ENCODE measurements at places on chromosomes 6 and 20.

- no peak for DNase-seq
Measured at GRCh38 chr20:4866429-4866828, 134.9 kb downstream of the SLC23A2 start.

DNA sequence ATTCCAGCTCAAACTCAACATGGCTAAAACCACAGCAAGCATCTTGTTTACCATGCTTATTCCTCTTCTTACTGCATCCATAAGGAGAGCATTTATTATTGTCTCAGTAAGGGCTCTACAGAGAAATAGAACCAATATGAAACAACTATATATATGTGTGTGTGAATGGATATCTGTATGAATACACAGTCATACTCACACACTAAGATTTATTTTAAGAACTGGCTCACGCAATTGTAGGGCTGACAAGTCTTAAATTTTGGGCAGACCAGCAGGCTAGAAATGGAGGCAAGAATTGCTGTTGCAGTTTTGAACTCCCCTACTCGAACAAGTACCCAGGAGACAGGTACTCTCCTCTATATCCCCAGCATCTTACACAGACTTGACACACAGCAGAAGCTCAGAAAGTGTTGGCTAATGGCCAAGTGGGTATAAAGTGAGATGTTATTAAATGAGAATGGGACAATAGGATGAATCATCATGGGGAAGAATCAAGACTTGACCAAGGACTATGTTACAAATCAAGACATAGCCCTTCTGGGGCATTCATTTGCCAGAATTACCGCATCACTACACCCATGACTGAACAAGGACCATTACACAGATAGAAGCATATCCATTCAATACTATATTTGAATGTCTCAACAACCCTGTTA lies 13.0 kb downstream of the ZHX3 start:
- DNase-seq = no peak

- no peak for DNase-seq
Measured at GRCh38 chr6:44230034-44230675, 6.8 kb downstream of the SLC29A1 start.

DNA sequence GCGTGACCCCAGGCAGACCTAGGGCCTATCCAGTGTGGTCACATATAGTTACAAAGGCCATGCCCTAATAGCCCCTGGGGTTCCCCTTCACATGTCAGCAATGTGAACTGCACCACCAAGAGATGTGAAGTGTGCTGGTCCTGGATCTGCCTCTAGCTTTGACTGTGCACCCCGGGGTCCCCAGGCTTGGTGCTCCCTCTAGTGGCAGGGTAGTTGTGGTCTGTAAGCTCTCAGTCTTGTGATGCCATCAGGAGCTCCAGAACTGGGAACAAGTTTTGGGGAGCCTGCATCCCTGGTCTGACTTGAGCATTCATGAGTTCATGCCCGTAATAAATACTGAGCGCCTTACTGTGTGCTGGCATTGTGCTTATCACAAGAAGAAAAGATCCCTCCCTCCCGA lies 143.4 kb downstream of the DHX35 start:
- no peak for DNase-seq

- DNase-seq = no peak
Measured at GRCh38 chr6:112618849-112619248, 271.7 kb downstream of the RFPL4B start.

GRCh38 chr20:38132910-38133501 lies 32.1 kb downstream of the TGM2 start:
- no peak for DNase-seq

Data from stimulated activated CD4-positive, alpha-beta T cell treated with anti-CD3 and anti-CD28 coated beads, Interleukin-15, amount 100 ng/mL, for 1 hour (primary cell).